Activated CD8-positive, alpha-beta memory T cell treated with anti-CD3 and anti-CD28 coated beads for 1 hour (primary cell): ENCODE measurements at places on chromosomes 1 and 21.

DNA sequence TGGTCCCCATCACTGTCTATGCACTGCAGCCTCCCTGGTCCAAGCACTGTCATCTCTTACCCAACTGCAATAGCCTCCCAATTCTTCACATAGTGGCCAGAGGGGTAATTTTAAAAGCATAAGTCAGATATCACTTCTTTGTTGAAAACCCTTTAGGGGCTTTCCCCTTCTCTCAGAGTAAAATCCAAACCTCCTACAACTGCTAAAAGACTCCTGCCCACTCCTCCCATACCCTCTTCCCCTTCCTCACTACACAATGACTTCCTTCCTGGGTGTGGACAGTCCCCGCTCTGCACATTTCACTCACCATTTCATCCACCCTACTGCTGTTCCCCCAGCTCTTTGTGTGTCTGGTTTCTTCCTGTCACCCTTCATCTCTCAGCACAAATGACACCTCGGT is 8.3 kb downstream of the MCOLN2 start:
- no peak for DNase-seq

DNA sequence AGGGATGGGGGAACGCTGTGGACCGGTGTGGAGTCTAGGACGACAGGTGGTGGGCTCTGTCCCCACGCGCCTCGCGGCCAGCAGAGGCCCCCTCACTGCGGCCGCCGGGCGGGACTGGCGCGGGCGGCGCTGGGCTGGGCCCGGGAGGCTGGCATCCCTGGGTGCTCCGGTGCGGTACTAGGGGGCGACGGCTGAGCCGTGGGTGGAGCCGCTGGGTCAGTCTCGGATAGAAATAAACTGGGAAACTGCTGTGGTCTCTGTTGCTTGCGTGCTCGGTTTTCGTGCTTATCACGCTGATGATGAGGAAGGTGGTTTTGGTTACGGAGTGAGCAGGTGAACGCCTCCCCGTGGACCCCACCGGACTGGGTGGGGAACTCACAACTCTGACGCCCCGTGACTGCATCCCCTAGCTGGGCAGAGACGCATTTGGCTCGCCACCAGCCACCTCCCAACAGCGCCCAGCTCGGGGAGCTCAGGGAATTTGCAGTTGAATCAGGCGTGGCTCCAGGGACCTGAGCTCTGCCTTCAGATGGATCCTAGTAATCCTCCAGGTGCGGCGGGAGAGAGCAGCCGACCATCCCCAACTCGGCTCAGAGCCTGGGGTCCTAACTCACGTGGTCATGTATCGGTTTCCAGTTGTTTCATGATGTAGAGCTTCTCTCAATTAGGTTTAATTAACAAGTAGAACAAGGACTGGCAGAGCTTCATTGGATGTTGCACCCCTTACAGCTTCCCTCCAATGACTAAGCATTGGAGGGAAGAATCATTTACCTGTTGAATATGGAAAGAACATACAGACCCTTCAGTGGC is 32.1 kb downstream of the HSD17B7 start:
- DNase-seq, result no peak

DNA sequence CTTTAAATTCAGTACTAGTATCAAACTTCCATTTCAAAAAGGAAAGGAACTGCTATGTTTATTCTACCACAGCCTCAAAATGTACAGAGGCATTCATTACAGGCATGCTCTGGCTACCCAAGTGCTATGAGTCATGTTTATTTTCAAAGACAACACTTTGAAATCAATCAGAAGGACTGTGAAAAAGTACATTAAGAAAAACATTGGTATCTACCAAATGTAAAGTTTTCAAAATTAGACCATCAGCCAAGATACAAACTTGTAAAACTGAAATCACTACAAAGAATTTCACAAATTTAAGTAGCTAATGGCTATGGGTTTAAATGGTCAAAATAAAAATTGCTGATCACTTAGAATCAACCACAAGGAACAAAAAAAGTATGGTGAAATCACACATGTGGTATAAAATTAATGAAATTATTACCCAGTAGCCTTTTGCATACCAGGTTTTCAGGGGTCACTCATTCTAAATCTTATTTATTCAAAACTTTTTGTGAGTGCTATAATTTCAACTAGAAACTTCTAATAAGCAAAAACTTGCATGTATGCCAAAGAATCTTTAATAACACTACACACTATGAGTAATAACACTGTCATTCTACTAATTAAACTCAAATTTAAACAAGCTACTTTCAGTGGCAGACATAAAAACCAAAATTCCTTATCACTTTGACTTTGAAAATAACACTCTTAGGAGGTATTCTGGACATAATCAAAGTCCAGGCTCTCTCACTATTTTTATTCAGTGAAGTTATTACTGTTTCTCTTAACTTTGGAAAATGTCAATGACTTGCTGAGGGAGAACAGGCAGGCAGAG is 49.2 kb downstream of the ENAH start:
- DNase-seq, result no peak

- DNase-seq, result no peak
Observed at GRCh38 chr21:41921021-41921420, 32.8 kb downstream of the C2CD2 start.

DNA sequence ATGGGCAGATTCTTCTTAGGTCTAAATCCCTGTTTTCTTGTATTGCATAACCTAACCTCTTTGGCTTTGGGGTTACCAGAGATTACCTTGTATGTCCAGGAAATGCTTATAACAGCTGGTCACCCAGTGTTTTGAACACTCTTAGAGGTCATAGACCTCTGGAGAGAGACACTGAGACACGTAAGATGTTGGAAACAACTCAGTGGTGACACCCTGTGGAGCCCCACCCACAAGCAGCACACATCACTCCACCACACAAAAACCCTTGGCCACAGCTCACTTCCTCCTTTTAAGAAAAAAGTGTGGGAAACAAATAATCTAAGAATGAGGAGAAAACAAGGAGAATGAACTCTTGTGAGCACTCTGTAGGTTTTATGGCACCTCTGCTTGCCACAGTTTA is 26.3 kb upstream of the CYP4B1 start:
- DNase-seq, result no peak

DNA sequence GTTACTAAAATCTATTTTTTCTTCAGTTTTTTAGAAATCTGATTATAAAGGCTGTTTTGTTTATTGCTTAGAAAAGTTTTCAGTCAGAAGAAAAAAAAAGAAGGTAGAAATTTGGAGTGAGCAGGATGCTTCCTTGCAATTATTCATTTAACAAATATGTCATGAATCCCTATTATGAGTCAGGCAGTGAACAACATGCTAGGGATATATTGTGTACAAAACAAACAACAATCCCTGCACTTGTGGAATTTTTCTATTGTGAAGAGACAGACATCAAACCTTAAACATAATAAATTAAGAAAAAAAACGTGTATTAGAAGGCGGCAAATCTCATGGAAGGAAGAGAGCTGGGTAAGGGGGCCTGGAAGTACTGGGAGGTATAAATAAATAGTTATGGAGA is 664.1 kb upstream of the CAMK1G start:
- DNase-seq, result no peak

- DNase-seq, result no peak
Observed at GRCh38 chr21:39531840-39532239, 80.1 kb downstream of the SH3BGR start.

GRCh38 chr21:42534421-42535378 is 21.0 kb downstream of the SLC37A1 start:
- no peak for DNase-seq

GRCh38 chr1:243256590-243256989 is 749 bp downstream of the SDCCAG8 start:
- DNase-seq, result no peak

- no peak for DNase-seq
Observed at GRCh38 chr1:89927049-89927448, 67.9 kb upstream of the ZNF326 start.

- peak; percentile 29 for DNase-seq
Observed at GRCh38 chr1:212699104-212699624, 476 bp downstream of the BATF3 start.

DNA sequence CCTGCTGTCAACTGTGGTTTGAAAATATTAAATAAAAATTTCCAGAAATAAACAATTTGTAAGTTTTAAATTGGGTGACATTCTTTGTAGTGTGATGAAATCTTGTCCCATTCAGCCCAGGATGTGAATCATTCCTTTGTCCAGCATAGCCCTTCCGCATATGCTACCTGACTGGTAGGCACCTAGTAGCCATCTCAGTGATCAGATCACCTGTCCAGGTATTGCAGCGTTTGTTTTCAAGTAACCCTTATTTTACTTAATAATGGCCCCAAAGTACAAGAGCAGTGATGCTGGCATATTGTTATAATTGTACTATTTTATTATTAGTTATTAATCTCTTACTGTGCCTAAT is 351.6 kb upstream of the B3GALT2 start:
- DNase-seq, result no peak

DNA sequence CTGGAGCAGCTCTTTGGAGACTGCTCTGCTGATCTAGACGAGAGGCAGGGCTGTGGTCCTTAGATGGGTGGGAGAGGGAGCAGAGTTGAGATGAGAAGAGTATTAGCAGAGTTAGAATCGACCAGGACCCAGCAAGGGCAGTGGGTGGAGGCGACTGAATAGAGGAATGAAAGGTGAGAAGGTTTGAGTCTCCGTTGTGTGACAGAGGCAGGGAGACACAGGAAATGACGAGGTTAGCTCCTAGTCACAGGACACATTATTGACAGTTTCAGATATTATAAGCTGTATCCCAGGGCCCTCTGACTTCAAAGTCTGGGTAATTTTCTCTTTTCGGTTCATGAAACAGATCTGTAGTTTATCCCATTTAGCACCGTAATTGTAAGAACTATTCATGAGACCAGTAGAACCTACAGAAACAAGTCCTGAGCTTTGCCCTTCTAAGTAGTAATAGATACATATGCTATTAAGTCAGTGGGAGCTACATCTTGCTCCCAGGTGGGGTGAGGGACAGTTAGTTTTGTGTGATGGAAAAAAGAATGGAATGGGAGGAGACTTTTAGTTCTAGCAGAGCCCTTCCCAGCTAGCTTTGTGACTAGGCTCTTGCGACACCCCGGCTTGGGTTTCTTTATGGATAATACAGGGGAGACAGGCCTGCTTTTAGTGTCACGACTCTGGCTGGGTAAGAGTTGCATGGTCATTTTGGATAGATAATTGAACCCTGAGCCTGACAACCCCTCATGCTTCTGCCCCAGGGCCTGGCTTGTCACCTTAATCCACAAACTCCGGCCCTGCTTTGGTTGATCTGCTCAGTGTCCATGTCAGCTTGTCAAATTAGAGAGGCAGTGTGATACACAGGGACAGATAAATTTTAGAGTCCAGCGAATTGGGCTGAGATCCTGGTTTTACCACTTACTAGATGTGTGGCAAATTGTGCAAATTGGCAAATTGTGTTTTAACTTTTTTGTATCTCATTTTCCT is 70.2 kb downstream of the UCK2 start:
- DNase-seq, result no peak

GRCh38 chr1:59598120-59598440 is 216.7 kb upstream of the HOOK1 start:
- no peak for DNase-seq

- no peak for DNase-seq
Observed at GRCh38 chr1:178718520-178718919, 6.5 kb upstream of the RALGPS2 start.
